ENCODE measurements at places on chromosomes 13 and 19. TPM values are rescaled to one million over a fixed set of nuclear protein-coding genes. Genes with fewer than 3 reads are reported as not detected.

Gene UBE2S
- 1,094 TPM for total RNA-seq

Gene SLC17A7
- total RNA-seq: 0.47 TPM

Gene BRCA2
- total RNA-seq: 11.9 TPM

Gene TEX29
- not detected for total RNA-seq

Gene PNMA8A
- total RNA-seq: not detected

Gene ZNF256
- 3.8 TPM for total RNA-seq

Gene PLIN4
- total RNA-seq: not detected

Gene TMEM59L
- total RNA-seq: 2.5 TPM

DNA sequence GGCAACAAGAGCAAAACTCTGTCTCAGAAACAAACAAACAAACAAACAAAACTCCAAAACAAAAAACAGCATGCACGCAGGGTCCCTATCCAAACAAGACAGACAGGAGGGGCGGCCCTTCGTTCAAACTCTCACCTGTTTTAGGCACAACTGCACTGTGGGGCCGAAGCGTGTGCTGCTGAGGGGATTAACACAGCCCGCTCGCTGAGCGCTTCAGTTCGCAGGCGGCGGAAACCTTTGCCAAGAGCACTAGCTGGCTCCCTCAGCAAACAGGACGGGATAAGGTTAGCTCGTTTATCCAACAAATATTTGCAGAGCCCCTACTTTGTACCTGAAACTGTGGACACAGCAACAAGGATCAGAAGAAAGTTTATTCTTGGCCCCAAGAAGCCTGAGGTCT lies 1.6 kb upstream of the ADPRHL1 start:
- DNase-seq: no peak

GRCh38 chr13:43908156-43909126 lies 28.7 kb downstream of the LACC1 start:
- peak; percentile 61 for DNase-seq

- DNase-seq: no peak
These were observed 50.2 kb downstream of the SERP2 start for GRCh38 chr13:44423824-44424223.

DNA sequence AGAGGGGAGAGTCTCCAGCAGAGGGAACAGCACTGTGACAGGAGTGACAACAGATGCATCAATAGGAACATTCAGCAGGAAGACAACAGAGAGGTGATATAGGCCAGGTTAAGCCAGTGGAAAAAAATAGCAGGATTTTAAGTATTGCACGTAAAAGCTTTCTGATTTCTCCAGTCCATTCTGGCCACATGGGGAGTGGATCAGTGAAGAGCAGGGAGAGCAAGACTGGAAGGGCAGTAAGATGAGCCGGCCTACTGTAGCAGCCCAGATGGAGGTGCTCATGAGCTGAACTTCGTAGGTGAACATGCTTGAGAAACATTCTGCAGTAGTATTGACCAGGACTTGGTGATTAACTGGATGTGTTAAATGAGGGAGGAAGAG lies 1.7 kb downstream of the UTP14C start:
- no peak for DNase-seq

DNA sequence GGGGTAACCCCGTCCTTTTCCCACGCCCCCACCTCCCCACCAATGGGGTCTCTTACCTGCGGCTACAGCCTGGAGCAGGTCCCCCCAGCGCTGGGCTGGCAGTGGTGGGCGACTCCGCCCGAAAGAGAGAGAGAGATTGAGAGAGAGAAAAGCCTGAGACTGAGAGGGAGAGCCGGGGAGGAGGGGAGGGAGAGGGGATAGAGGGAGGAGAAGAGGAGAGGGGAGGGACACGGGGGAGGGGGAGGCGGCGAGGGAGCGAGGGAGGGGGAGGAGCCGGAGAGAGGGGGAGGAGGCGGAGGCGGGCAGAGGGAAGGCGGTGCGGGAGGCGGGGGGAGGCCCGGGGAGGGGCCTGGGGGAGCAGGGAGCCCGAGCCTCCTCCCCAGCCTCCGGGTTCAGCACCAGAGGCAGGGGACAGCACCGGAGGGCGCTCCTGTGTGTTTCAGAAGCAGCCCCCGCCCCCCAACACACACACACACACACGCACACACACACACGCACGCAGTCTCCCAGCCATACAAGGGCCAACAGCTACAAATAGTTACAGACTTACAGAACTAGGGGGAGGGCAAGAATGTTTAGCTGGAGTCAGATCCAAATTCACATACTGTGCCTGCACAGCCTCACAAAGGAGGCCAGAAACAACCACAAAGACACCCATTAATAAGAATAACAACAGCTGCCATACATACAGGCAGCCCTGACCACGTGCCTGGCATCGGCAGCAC lies at the start of gene SLC8A2:
SLC8A2 (minus strand) TSS at position 161 of the 725 bp plus-strand sequence. CDS start 5,490 bp downstream, outside the sequence.
- peak; percentile 89 for DNase-seq

DNA sequence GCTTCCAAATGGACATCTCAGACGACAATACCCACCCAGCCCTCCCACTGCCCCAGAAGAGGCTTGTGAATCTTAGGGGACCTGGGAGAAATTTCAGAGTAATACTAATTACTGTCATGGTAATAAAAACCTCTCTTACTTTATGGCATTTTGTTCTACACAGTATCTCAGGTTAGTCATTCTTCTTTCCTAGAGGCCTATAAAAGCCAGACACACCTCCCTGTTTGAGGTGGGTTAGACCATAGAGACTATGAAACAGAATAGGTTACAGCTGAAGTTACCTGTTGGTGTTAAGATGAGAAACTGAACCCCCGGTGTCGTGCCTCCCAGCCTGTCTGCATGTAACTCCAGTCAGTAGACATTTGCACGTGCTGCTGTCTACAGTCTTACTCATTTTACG lies 113.9 kb downstream of the SLC7A1 start:
- DNase-seq: no peak

- no peak for DNase-seq
These were observed 935 bp downstream of the LRP3 start for GRCh38 chr19:33194886-33195644.

GRCh38 chr13:79581870-79582315 lies 100.9 kb downstream of the NDFIP2 start:
- DNase-seq: no peak

DNA sequence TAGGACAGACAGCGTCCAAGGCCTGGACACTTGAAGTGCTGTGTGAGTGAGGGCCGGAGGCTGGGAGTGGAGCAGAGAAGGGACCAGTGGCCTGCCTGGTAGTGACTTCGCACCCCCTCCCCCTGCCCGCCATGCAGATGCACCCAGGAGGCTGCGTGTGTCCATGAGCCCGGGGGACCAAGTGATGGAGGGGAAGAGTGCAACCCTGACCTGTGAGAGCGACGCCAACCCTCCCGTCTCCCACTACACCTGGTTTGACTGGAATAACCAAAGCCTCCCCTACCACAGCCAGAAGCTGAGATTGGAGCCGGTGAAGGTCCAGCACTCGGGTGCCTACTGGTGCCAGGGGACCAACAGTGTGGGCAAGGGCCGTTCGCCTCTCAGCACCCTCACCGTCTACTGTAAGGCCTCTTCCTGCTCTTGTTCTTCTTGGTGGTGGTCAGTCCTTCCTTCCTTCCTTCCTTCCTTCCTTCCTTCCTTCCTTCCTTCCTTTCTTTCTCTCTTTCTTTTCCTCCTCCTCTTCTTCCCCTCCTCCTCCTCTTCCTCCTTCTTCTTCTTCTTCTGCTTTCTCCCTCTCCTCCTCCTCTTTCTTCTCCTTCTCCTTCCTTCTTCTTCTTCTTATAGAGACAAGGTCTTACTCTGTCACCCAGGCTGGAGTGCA lies 6.0 kb upstream of the FFAR1 start:
- DNase-seq: no peak

- no peak for DNase-seq
These were observed 626.1 kb upstream of the SLITRK6 start for GRCh38 chr13:86425170-86425815.

- peak; percentile 82 for DNase-seq
These were observed 528 bp downstream of the ZNF8 start for GRCh38 chr19:58279042-58279924.

DNA sequence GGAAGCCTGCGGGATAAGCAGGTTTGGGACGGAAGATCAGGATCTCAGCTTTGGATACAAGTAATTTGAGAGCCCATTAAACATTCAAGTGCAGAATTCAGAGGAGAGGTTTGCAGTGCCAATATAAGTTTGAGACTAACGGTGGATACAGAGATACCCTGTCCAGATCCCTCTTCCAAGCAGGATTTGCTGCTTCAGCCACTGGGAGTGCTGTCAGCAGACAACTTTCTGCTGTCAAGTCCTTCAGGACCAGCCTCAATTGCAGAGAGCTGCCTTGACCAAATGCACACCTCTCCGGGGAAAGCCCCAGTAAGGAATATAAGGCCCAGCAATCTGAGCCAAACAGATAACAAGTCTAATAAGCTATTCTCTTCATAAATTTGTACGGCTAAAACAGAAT lies 46.1 kb upstream of the ZNF780A start:
- DNase-seq: no peak

- peak; percentile 60 for DNase-seq
These were observed 482 bp downstream of the ARHGAP45 start for GRCh38 chr19:1067341-1067957.

DNA sequence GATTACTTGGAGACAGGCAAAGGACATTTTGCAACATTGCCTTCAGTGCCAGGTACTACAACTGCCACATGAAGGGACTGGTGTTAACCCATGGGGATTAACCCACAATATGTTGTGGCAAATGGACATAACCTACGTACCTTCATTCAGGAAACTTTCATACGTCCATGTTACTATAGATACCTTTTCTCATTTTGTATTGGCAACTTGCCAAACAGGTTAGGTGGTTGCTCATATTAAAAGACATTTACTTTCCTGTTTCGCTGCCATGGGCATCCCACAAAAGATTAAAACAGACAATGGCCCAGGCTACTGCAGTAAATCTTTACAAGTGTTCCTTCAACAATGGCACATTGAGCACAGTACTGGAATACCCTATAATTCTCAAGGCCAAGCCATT lies 925.3 kb downstream of the SLITRK6 start:
- no peak for DNase-seq

DNA sequence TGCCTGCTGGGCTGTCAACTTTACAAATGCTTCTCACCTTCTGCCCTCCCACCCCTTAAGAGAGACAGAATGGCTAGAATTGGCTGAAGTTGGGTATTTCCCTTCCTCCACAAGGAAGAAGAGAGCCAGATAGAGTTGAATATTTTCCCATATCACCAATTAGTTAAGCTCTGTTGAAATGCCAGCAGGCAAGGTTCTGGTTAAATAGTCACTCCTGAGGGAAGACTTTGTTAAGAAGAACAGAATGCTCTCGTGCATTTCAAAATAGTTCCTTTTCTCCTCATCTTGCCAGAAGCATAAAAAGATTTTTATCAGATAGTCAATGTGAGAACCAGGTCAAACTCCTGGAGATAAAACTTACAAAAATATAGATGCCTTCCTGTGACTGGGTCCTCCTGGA lies 2857.0 kb upstream of the PCDH20 start:
- DNase-seq: no peak

- no peak for DNase-seq
These were observed 1.5 kb downstream of the ACP4 start for GRCh38 chr19:50791594-50792271.

- DNase-seq: no peak
These were observed 4.1 kb downstream of the KPTN start for GRCh38 chr19:47479701-47480503.

GRCh38 chr19:2579678-2580280 lies 103.9 kb downstream of the GADD45B start:
- no peak for DNase-seq
